ENCODE measurements at places on chromosomes 7 and 10. TPM values are rescaled to one million over a fixed set of nuclear protein-coding genes. Genes with fewer than 3 reads are reported as not detected.

The KIAA1217 gene
- total RNA-seq = 2.8 TPM

The TRIM50 gene
- total RNA-seq = not detected

The ARHGAP12 gene
- 20.8 TPM for total RNA-seq

The WNT8B gene
- total RNA-seq = not detected

GRCh38 chr7:128395748-128396147 is 14.0 kb downstream of the IMPDH1 start:
- DNase-seq = no peak

DNA sequence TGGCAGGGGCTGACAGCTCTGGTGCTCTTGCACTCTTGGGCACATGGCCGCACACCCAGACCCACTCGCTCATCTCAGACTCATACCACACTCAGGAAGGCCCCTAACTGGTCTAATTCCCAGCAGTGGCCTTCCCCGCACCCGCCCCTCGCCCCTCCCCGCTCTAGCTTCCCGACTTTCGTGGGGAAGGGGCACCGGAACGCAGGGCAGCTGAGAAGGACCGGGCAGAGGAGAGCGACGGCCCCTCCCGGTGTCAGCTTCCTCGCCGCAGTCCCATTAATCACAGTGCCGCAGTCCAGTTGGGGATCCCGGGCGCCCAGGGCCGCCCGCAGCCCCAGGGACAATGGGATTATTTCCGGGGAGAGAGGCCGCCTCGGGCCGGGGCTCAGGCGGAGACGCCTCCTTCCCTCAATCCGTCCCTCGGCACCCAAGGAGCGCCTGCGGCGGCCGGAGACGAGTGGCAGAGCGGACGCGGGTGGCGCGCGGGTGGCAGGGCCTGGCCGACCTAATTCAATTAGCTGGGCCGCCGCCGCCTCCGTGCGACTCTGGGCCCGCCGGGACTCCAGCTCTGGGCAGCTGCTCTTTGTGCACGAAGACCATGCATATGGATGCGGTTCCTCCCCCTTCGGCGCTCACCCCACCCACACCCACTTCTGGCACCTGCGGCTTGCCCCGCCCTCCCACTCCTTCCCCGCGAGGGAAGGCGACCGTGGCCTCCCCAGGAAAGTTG is 7.8 kb upstream of the TLX1 start:
- DNase-seq = no peak

DNA sequence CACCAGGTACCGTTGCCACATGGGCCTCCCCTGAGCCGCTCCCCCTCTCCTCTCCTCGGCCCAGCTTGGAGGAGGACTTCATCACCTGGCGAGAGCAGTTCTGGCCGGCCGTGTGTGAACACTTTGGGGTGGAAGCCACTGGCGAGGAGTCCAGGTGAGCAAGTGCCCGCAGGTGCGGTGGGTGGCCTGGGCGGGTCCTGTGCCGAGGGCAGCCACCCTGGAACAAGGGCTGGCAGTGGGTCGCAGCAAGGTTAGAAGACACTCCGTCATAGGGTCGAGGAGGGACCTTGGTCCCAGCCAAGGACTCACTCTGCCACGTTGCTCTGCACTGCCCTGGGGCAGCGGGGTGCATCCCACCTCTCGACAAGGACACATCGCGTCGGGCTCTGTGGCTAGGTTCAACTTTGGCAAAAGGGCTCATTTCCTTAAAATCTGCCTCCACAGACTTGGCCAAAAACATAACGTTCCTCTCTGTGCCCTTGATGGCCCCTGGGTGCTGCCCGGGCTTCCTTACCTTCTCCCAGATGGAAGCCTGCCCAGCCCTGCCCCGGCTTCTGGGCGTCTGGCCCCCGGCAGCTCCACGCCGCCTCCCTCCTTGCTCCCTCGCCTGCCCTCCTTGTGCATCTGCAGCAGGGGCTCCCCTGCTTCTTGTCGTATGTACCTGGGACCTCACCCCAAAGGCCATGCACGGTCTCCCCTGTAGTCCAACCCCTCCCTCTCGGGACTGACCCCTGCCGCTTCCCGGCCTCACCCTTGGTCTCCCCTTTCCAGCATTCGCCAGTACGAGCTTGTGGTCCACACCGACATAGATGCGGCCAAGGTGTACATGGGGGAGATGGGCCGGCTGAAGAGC is 12.7 kb downstream of the TMEM120A start:
- no peak for DNase-seq

DNA sequence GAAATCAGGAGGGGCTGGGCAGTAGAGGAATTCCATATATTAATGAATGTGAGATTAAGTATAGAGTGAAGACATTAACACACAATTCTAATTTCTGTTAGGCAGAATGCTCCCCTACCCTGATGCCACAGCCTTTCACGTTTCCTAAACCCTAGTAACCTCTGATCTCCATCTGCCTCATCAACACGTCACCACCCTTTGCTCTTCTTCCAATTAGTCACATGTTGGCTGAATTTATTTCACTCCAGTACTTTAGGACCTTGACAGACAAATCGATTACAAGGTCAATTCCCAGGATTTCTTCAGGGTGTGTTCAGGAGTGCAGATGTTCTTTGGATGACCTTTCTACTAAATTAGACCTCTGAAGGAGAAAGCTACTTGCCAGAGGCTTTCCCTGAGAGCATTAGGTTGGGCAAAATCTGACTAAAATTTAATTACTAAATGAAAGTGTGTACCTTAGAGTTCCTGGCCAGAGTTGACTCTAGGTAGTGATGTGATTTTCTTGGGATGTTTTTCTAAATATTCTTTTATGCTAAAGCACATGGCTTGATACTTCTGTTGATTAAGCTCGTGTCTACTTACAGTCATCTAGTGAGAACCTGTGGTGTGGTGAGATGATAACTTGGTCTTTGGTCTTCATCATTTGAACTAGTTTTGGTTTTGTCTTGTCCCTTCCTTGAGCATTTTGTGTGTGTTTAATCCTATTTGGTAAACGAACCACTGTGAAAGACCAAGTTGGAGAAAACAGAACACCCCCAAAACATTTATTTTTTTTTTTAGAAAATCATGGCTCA is 12.7 kb downstream of the AGR2 start:
- DNase-seq = no peak

- DNase-seq = peak; percentile 88
Observed at GRCh38 chr7:101362334-101363195, at the start of gene COL26A1. Gene COL26A1 (plus strand): TSS chr7:101362875. CDS start chr7:101363033, 158 bp downstream.

DNA sequence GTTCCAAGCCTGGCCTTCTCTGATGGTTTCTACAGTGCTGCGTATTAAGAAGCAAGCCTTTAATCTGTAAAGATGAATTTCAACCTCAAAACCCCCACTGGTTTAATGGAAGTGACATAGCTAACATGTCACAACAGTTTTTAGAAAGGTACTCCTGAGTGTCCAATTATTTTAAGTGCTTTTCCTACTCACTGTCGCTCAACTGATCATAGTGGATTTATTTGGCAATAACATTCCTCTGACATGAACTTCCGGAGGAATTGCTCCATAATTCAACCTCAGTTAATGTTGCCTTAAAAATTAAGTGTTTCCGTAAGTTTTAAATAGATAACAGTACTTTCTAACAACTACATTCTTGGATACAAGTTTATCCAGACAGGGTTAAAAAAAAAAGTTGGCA is 57.5 kb downstream of the AGMO start:
- DNase-seq = no peak

- DNase-seq = peak; percentile 91
Observed at GRCh38 chr10:80453842-80454512, at the start of gene TSPAN14. Gene TSPAN14 (plus strand): TSS chr10:80454310. CDS start chr10:80489234, 34,924 bp downstream.

DNA sequence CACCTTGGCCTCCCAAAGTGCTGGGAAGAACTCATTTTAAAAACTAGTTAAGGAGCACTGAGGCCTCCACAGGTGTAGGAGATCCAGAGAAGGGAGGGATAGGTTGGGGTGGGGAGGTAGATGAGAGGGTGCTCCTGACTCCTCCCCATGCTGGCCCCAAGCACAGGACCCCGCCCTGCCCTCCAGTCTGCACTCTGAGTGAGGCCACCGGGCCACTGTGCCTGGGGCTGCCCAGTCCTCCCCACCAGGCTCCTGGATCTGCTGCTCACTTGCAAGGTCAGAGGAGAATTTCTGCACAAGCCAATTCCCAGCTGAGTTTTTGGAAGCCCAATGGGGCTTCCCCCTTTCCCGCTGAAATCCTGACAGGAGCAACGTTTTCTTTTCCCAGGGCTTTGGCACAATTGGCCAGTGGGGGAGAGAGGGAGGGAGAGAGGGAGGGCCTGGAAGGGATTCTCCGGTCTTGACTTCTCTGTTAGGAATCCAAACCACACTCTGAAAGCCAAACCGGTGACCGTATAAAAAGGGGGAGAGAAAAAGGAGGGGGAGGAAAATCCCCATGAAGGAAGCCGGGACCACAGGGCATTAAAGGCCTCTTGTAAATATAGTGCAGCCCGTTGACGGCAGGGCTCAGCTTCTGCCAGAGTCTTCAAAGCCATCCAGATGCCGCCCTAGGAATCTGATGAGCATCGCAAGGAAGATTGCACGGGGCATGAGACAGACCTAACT is 116.2 kb downstream of the SH3PXD2A start:
- no peak for DNase-seq

DNA sequence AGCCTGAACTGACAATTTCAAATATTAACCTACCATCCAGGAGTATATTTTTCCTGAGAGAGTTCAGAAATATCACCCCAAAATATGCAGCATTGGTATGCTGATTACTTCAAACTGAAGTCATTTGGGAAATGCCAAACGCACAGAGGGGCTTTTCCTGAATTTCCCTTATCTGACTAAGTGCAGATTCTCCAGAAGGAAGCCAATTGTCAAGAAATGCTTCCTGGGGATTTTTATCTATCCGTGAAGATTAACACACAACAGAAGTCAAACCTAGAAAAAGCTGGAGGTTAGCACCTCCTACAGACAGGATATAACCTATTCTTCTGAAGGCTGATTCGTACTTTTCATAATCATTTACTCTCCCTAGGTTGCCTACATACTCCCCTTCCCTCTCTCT is 91.0 kb downstream of the AKR1D1 start:
- DNase-seq = no peak

DNA sequence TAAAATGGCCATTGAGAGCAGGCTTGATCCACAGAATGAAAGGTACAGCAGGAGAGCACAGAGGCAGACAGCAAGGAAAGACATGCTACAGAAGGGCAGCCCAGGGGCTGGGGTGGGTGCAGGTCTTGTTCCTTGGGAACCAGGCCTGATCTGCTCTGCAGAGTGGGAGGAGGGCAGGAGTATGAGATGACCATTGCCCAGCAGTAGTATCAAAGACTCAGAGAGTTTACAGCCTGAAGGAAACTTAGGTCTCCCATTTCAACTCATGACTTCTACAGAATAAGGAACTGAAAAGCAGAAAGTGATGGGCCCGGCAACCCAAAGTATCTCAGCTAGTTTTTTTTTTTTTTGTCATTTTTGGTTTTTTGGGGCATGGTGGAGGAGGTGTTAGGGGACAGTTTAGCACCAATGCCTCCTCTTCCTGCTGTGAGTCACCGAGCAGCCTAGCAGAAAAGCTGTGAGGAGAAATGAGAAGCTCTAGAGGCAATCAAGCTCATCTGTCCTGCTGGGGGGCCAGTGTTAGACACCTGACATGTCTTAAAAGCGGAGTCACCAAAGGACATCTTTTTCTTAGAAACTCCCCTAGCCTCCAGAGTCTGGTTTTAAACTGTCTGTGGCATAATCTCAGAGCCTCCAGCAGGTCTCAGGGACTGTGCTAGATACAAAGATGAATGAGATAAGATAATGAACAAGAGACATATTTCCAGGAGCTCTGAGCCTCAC is 34.3 kb upstream of the HERPUD2 start:
- no peak for DNase-seq

GRCh38 chr7:71925663-71926062 is 486.5 kb downstream of the CALN1 start:
- peak; percentile 54 for DNase-seq

DNA sequence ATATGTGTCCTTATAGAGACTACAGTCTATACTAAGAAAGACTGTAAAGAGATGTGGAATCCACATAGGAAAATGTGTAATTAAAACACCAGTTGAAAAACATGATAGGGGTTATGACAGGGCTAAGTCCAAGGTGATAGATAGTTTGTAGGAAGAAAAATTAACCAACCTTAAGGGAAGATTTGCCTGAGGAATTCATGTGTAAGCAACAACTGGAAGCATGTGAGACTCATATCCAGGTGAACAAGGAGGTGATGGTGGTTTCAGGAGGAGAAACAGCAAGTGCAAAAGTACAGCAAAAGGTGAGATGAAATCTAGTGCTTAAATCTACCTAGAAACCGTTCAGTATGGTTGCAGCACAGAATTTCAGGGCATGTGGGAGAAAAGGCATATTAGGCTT is 216.7 kb upstream of the ETV1 start:
- no peak for DNase-seq

GRCh38 chr7:118836933-118837332 is 612.4 kb downstream of the ANKRD7 start:
- no peak for DNase-seq

- DNase-seq = no peak
Observed at GRCh38 chr10:132802694-132803320, 16.9 kb upstream of the NKX6-2 start.

DNA sequence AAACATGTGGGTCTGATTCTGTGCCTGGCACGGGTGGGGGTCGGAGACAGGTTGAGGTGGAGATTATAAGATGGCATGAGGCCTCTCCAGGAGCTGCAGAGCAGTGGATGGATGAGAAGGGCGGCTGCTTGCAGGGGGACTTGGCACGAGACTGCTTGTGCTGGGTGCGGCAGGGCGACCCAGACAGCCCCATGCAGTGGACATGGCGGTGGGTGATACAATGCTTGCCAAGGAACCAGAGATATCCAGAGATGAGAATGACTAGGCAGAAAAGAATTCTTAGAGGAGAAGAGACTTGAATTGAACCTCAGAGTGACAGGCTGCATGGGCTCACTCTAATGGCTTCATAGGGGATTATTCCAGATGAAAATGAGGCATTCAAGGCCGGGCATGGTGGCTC is 145.4 kb downstream of the NEURL1 start:
- no peak for DNase-seq

GRCh38 chr7:150937848-150938561 is 40.1 kb downstream of the KCNH2 start:
- no peak for DNase-seq

DNA sequence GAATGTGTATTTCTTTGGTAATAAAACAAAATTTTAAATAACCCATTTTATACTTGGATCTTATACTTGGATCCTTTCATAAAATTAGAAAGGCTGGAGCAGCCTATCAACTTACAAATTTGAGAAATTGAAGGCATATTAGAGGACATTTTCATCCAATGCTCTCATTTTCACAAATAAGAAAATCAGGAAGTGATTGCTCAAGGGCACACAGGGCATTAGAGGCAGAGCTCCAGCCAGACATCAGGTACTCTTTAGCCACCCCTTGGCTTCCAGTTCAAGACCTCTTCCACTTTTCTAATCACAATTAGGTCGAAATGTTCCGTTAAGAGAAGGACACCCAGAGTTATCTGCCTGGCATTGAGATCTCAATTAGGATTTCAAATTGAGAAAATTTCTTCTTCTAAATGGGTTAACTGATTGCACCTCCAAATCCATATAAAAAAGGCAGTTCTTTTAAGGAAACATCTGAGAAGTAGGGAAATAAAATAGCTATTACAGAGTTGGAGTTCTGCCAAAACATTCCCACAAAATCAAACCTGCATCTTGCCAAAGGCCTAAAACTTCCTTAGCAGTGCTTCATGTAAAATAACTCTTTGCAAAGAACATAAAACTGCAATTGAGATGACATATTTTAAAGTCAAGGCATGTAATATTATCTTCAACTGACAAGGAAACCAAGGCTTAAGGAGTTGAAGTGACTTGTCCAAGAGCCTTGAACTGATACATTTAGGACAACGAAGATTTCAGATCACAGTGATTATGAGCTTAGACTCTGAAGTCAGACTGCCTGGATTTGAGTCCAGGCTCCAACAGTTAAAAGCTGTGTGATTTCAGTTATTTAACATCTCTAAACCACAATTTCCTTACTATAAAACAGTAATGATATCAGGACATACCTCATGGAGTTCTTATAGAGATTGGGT is 2.4 kb downstream of the ACTA2 start:
- no peak for DNase-seq

All from osteocyte (in vitro differentiated cells).